NCI-H446 (cell line): ENCODE measurements at places on chromosomes 5 and 9.

- DNase-seq = no peak
Measured at GRCh38 chr9:34177593-34178435, 1.0 kb upstream of the UBAP1 start.

DNA sequence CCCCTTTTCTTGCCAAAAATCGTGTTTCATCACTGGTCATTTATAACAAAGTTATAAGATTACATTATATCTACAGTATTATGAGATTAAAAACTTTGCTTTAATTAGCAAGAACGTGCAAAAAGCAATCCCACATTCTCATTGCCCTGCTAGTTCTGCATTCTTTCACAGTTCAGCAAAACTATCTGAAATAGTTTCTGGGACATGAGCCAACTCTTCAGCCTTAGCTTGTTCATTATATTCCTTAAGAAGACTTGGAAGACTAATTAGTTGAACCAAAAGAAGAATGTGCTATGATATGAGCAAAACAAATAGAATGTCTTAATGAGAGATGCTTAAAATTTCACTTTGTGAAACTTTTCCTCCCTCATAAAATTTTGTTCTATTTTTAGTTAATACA lies 76.7 kb downstream of the ITGA1 start:
- no peak for DNase-seq

- DNase-seq = no peak
Measured at GRCh38 chr5:6792911-6793471, 79.8 kb downstream of the TENT4A start.

- no peak for DNase-seq
Measured at GRCh38 chr5:777756-778161, 6.8 kb downstream of the ZDHHC11B start.

GRCh38 chr9:103991698-103992097 lies 102.4 kb upstream of the SMC2 start:
- DNase-seq = no peak

DNA sequence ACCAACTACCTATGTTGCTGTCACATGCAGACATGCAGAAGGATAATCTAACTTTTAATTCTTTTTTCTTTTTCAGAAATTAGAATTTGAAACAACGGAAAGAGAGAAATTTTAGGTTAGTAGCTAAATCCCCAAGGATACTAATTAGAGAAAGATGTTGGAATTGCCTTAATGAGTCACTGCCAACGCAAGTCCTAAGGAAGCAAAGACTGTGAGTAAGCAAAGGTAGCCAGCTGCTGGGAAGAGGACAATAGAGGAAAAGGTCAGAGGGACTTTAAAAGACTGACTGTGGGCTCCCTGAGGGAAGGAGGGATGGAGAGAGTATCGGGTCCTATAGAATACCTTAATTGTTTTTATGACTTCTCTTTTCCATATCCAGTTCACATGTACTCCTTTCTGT lies 461.9 kb upstream of the PAPPA start:
- no peak for DNase-seq

- DNase-seq = no peak
Measured at GRCh38 chr5:179303451-179304200, 41.6 kb downstream of the ADAMTS2 start.

DNA sequence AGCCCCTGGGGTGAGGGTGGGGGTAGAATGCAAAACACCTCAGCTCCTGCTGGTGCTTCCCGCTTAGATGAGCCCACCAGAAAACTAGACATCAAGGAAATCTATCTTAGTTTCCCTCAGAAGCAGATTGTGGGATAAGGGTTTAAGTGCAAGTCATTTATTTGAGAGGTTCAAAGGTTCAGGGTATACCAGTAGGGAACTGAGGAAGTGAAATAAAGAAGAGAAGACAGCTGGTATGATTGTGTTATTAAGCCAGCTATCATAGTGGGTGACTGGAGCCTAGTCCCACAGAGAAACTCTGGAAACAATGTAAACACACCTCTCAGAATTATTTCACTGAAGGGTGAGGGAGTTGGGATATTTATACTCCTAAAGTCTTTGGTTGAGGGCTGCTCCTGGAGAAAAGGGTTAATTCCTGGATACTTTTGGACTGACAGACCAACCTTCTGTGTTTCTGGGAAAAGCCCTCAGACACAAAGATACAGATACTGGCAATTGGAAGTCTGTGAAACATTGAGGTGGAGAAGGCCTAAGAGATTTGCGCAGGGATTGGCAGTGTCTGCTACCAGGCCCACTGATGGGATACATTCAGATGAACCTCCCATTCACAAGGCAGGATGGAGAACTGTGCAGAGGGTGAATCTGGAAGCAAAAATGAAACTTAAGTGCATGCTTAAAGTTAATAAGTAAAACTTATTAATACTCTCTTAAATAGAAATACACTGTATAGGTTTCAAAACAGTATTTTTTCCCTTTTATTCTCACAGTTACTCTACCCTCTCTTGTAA lies 6.4 kb upstream of the DCTN4 start:
- no peak for DNase-seq

DNA sequence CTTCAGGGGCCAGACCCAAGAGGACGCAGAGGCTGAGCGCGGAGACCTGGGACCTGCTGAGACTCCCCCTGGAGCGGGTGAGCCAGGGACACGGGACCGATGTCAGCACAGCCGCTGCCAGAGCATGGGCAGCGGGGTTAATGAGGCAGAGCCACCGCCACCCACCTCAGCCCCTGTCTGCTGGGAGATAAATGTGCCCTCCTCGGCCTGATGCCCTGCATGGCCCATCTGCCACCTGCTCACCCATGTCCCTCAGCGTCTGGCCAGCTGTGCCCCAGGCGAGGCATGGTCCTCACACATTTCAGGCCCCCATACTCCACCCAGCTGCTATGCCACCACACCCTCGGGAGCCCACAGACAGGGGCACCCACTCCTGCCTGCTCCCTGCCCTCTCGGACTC lies 14.9 kb downstream of the DNLZ start:
- DNase-seq = no peak

- DNase-seq = no peak
Measured at GRCh38 chr5:29263915-29264351, 1929.6 kb upstream of the CDH6 start.

DNA sequence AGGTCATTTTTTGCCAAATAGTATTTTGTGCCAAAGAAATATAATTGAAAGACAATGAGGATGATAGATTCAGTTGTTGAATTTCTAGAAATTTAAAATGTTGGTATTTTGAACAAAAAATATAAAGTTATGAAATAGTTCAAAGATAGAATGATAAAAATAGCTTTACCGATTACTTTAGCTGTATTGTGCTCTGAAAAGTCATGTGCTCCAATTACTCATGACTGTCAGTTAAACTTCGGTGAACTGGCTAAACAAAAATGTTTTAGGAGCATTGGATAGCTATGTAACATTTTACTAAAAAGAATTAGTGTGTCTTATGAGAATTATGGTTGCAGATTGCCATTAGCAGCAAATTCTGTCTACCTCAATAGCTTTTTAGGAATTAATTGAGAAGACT lies 177.3 kb upstream of the VCAN start:
- DNase-seq = no peak

DNA sequence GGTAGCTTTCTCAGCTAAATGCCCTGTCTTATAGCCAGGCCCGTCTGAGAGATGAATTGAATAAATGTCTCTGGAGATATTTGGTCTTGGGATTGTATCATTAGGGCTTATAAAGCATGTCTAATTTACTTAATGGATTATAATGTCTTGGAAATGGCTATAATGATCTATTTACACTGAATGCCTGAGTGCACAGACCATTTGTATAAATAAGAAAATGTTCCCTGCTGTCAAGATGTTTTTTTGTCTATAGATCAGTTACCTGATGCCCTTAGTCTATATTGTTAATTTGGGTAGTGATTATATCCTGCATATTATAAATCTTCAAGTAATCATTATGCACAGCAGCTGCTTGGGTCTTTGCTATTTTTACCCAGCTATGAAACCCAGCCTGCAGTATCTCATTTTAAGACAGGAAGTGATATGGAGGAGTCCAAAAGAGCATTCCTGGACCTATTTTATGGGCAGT lies 112.9 kb upstream of the ACTBL2 start:
- DNase-seq = no peak

DNA sequence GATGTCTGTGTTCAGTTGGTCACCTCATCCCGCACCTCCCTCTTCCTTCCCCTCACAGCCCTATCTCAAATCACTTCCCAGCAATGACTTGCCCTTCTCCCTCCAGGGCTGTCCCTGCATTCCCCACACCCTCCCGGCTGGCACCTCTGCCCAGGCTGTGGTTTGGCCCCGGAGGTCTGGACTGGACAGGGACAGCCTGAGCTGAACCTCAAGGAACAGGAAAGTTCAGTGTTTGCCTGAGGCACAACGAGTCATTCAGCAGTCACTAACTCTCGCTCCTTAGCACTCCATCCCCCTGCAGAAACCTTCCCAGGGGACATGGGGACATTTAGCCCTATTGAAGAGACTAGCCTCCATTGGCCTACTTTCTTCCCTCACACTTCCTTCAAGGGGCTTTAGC lies 58.3 kb upstream of the MAP3K1 start:
- no peak for DNase-seq

- DNase-seq = no peak
Measured at GRCh38 chr9:83698976-83699585, 8.7 kb downstream of the UBQLN1 start.

- DNase-seq = no peak
Measured at GRCh38 chr5:139822553-139823425, 27.2 kb downstream of the PSD2 start.

GRCh38 chr9:6444128-6444527 lies 31.1 kb downstream of the UHRF2 start:
- DNase-seq = no peak
